Breast epithelium (tissue), 4 donors: ENCODE measurements at places on chromosomes 12 and 14. TPM values are rescaled to one million over a fixed set of nuclear protein-coding genes. Genes with fewer than 3 reads are reported as not detected.

HOXC5 gene
- total RNA-seq = 0.73 TPM

BTG1 gene
- total RNA-seq = 83.9 TPM

IPO4 gene
- total RNA-seq = 21.7 TPM

GUCY2C gene
- not detected for total RNA-seq

RTL1 gene
- total RNA-seq = not detected

PIANP gene
- total RNA-seq = 0.33 TPM

ZDHHC22 gene
- not detected for total RNA-seq

INHBC gene
- not detected for total RNA-seq

AVPR1A gene
- 7.5 TPM for total RNA-seq

CNPY2 gene
- total RNA-seq = 85.9 TPM

GRIP1 gene
- 2.9 TPM for total RNA-seq

PAH gene
- total RNA-seq = 2.8 TPM

INSM2 gene
- total RNA-seq = not detected

BHLHE41 gene
- 9.2 TPM for total RNA-seq

NAA30 gene
- total RNA-seq = 15.1 TPM

ENDOU gene
- 1.4 TPM for total RNA-seq
